ENCODE measurements at places on chromosomes 16 and 17.

DNA sequence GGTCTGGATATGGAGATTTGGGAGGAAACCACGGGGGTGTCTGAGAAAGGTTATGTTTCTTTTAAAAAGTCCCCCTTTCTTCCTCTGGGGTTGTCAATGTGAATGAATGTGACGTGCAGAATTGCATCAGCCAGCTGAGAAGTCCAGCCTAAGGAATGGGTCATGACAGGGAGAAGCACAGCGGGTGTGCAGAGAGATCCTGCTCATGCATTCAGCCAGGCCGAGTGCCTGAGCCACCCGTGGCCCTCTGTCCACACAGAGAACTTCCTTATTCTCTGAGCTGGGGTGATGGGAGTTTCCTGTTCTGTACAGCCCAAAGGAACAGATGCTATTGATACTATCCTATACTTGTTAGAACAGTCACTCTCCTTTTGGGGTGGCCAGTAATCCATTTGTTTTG is 117.9 kb downstream of the CPPED1 start:
- no peak for DNase-seq

- no peak for DNase-seq
Observed at GRCh38 chr17:76946772-76947135, 78.5 kb downstream of the MGAT5B start.

GRCh38 chr17:6059406-6059805 is 10.8 kb upstream of the WSCD1 start:
- DNase-seq = no peak

DNA sequence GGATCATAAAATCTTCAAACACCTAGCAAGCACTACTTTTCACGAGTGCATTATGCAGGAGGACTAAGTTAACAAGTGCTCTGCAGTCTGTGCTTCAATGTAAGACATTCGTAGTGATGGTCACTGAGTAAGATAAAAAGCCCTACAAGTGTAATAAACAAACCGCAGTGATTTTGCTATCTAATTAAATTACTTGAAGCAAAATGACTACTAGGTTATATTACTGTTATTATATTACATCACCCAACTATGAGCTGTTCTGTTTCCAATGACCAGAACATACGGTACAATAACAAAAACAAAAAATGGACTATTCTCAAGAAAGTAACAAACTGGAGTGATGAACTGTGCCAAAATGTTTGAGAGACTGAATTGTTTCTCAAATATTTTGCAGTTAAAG is 11.2 kb downstream of the KLHL10 start:
- DNase-seq = no peak

- DNase-seq = no peak
Observed at GRCh38 chr17:50758989-50759544, 8.3 kb downstream of the ANKRD40CL start.

DNA sequence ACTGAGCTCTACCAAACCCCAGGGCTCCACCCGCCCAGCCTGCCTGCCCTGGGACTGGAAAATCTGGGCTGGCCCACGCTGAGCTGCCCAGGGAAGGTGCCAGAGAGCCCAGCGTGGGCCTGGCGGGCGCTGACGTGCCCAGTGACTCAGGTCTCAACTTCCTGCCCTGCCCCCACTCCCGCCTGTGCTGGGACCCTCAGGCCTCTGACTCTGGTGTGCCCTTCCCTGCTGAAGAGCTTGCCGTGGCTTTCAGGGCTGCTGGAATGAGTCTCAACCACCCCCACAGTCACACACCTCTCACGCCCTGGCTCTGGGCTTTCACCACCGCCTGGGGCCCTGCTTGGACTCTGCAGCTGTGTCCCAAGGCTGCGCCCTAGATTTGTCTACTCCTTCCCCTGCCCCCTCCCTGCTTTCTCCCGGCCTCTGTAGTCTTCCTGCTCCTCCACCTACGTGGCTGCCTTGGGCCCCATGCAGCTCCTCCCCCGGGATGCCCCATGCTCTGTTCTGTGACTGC is 10.4 kb downstream of the LLGL1 start:
- no peak for DNase-seq

DNA sequence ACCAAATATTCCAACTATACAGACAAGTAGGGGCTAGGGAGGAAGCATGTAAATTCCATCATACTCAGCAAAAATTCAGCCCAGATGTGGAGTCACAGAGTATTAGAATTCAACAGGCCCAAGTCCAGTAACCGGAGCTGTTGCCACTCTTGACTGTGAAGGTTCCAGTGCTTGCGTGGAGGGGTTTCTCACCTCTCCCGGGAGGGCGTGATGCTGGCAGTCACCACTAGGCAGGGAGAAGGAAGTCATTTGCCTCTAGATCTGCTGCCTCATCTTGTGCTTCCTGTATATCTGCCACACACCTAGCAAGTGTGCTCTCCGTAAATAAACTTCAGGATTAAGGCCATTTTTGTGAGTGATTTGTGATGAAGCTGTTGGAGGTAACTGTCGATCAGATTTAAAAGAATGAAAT is 1.0 kb upstream of the CKLF start:
- DNase-seq = peak; percentile 68

DNA sequence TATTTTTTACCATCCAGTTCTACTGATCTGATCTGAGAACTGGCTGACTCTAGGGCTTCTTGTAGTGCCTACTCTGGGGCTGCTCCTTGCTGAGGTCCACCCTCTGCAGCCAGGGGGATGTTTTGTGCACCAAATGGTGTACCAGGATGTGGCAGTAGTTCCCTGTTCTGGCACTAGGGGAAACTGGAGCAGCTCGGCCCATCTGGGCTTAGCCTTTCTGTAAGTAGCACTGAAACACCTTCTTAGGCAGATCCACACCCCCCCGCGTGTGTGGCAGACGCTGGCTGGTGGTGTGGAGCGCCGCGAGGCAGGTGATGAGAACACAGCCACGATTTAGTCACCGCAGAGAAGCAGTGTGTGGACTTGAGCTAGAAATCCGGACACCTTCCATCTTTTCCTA is 17.0 kb downstream of the DUSP14 start:
- DNase-seq = peak; percentile 72

- DNase-seq = no peak
Observed at GRCh38 chr17:31320791-31321190, 631 bp downstream of the EVI2A start.

DNA sequence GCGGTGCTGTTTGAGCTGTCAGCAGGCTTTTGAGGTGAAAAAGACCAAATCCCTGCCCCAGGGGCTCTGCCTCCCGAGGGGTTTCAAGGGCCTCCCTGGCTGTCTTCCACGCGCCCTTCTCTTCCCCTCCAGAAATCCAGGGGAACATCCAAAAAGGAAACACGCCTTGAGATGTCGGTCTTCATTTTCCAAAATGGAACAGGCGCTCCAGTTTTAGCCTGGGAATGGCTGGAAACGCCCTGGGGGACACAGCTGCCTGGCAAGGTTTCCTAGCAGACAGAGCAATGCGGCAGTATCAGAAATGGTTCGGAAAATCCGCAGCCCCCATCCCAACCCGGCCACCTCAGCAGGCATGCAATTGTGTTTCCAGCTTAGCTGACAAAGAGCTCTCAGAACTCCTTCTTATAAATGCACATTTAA is 16.6 kb upstream of the LITAF start:
- no peak for DNase-seq

- DNase-seq = no peak
Observed at GRCh38 chr16:5735444-5735843, 637.8 kb upstream of the EEF2KMT start.

GRCh38 chr17:4206962-4207361 is 56.8 kb downstream of the ANKFY1 start:
- DNase-seq = no peak

DNA sequence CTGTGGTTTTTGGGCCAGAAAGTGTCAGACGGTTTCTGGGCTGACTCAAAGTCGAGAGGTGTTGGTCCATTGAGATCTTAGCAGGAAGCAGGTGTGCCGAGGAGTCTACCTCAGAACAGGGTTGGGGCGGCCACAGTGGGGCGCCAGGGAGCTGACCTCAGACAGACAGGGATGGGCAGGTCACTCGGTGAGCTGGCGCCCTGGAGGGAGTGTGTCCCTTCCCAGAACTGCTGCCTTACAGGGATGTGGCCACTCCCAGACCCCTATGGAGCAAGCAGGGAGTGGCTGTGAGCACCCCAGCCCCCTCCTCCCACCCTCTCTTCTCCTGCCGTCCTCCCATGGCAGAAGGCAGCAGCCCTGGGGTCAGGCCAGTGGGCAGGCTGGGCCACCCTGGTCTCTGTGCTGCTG is 14.0 kb upstream of the DPEP1 start:
- peak; percentile 83 for DNase-seq

GRCh38 chr16:11556945-11557720 is 29.6 kb downstream of the LITAF start:
- DNase-seq = no peak

GRCh38 chr16:81357711-81358260 is 43.0 kb downstream of the GAN start:
- no peak for DNase-seq

Data from glutamatergic neuron (in vitro differentiated cells).